ENCODE measurements at places on chromosomes 6 and 20. TPM values are rescaled to one million over a fixed set of nuclear protein-coding genes. Genes with fewer than 3 reads are reported as not detected.
A peak's percentile ranks its signal among the peaks of the same experiment; 100 is the strongest.

GRCh38 chr20:8662433-8662954 lies 406.4 kb upstream of the PLCB4 start:
- no peak overlapping the region for H3K27ac ChIP-seq
- no peaks in the 10 kb centered on the region for H3K36me3 ChIP-seq
- no peak overlapping the region for H3K4me3 ChIP-seq
- H3K4me1 ChIP-seq: no peaks in the 10 kb centered on the region
- no peaks in the 10 kb centered on the region for H3K27me3 ChIP-seq

DNA sequence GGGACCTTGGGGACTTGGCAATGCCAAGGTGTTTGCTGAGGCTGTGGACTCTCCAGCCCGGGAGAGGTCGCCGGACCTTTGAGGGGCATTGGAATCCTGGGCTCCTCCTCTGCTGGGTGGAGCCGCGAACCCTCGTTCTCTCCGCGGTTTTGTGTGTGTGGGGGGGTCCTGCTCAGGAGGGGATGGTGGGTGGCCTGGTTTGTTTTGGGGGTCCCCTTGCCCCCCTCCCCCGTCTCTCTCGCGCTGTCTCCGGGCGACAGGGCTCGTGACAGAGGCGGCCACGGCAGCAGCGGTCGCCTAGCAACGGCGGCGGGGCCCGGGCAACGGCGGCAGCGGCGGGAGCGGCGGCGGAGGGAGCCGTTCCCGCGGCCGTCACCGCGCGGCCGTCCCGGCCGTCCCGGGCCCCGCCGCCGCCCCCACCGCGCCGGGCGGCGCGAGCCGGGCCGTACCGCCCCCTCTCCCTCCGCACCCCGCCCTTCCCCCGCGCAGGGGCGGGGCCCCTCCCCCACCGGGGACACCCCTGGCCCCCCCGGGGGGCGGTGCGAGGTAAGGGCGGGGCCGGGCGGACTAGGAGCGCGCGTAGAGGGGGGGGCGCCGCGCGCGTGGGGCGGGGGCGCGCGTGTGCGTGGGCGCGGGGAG lies 7.8 kb downstream of the SYNGAP1 start:
- peak overlapping the region; percentile 80 for H3K27ac ChIP-seq
- H3K4me3 ChIP-seq: no peak overlapping the region
- peaks cover 19% of the 10 kb centered on the region for H3K4me1 ChIP-seq
- H3K27me3 ChIP-seq: no peaks in the 10 kb centered on the region
- peak; percentile 65 for DNase-seq

GRCh38 chr20:4867051-4867450 lies 134.3 kb downstream of the SLC23A2 start:
- H3K4me3 ChIP-seq: no peak overlapping the region
- H3K27ac ChIP-seq: no peak overlapping the region
- no peaks in the 10 kb centered on the region for H3K36me3 ChIP-seq

- no peak for DNase-seq
- no peaks in the 10 kb centered on the region for H3K27me3 ChIP-seq
- no peaks in the 10 kb centered on the region for H3K4me1 ChIP-seq
- no peaks in the 10 kb centered on the region for H3K36me3 ChIP-seq
These were observed 1097.1 kb downstream of the KIF16B start for GRCh38 chr20:15476186-15476585.

- H3K36me3 ChIP-seq: no peaks in the 10 kb centered on the region
- no peak for DNase-seq
- no peaks in the 10 kb centered on the region for H3K4me1 ChIP-seq
- H3K27ac ChIP-seq: no peak overlapping the region
- H3K4me3 ChIP-seq: no peak overlapping the region
- no peaks in the 10 kb centered on the region for H3K27me3 ChIP-seq
These were observed 7.1 kb downstream of the MRPS10 start for GRCh38 chr6:42210551-42210950.

DNA sequence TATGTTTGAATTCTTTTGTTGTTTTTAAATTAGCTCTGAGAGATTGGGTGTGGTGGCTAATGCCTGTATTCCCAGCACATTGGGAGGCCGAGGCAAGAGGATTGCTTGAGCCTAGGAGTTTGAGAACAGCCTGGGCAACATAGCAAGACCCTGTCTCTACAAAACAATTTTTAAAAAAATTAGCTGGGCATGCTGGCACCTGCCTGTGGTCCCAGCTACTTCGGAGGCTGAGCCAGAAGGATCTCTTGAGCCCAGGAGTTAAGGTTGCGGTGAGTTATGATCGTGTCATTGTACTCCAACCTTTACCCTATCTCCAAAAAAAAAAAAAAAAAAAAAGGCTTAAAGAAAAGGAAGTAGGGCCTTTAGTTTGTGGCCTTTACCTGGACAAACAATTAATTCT lies 22.9 kb downstream of the DHX35 start:
- no peak overlapping the region for H3K4me3 ChIP-seq
- no peaks in the 10 kb centered on the region for H3K27me3 ChIP-seq
- H3K36me3 ChIP-seq: no peaks in the 10 kb centered on the region

DNA sequence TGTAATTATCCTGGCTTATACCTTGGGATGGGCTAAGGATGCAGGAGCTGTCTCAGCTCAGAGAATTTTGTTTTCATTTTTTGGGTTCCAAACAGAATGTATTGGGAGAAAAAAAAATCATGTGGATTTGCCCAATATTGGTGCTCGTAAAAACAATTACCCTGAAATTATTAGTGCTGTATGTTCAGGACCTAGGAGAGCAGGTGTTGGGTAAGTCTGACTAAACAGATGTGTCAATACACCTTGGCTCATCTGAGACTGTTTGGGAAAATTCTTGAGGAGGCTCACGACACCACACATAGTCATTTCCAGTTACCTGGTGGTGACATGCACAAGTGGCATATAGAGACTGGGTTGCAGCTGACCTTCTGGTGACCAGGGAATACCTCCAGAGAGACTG lies 802.1 kb upstream of the FLRT3 start:
- H3K4me3 ChIP-seq: no peak overlapping the region
- DNase-seq: no peak
- no peaks in the 10 kb centered on the region for H3K36me3 ChIP-seq
- H3K27ac ChIP-seq: no peak overlapping the region
- H3K27me3 ChIP-seq: no peaks in the 10 kb centered on the region
- H3K4me1 ChIP-seq: no peaks in the 10 kb centered on the region

DNA sequence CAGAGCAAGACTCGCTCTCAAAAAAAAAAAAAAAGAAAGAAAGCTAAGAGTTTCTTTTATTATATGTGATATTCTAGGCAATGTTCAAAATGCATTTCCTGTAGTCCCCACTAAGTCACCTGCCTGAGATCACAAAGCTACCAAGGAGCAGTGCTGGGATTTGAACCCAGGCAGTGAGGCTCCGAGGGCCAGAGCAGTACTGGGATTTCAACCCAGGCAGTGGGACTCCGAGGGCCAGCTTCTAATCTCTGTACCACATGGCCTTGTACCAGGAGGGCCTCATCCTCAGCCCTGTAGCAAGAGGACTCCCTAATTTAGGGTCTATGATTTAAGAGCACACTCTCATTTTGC lies 39.7 kb downstream of the ZMYND8 start:
- H3K27me3 ChIP-seq: no peaks in the 10 kb centered on the region
- peak overlapping the region; percentile 93 for H3K27ac ChIP-seq
- no peak for DNase-seq

DNA sequence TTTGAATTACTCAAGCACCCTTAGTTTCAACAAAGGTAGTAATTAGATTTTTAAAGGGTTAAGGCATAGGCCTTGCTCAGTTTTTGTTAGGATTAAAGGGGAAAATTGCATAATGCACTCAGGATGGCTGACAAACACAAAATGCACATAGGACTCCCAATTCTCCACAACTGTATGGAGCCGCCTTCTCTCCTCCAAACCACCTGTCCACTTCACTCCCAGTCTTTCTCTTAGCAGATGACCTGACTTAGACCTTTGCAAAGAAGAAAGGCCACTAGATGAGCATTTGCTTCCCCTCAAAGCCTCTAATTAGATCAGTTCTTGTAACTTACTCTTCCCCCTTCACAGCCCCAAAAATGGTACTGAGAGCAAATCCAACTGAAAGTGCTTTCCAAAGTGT lies 20.1 kb downstream of the NSFL1C start:
- H3K4me1 ChIP-seq: no peaks in the 10 kb centered on the region
- H3K27me3 ChIP-seq: no peaks in the 10 kb centered on the region
- DNase-seq: no peak
- H3K36me3 ChIP-seq: no peaks in the 10 kb centered on the region
- no peak overlapping the region for H3K27ac ChIP-seq

DNA sequence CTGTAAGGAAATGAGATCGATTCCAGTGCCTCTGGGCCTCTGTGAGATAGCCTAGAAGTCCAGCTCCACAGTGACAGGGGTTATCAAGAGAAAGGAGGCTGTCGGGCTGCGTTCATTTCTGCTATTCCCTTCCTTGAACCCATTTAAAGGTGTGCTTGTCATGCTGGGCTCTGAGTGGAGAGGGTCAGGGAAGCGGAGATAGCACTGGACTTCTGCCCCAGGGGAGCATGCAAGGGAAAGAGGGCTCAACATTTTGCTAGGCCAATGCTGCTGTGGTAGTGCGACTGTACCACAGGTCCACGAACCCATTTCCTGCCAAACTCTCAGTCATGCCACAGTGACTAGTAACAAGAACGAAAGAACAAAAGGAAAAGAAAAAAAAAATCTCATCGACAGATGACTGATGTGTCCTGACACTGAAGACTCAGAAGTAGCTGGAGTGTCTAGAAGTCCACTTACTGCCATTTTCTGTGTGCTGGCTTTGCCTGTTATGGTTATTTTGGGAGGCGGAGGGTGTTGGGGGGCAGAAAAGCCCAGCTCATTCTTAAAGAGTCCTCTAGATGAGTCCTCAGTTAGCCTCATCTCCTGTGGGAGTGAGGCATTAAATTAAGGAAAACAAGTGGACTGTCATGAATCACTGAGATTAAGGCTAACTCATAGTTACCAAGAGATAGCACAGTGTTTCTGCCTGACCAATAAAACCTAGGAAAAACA lies 8.1 kb downstream of the NEDD9 start:
- no peaks in the 10 kb centered on the region for H3K27me3 ChIP-seq
- no peaks in the 10 kb centered on the region for H3K36me3 ChIP-seq
- H3K27ac ChIP-seq: peak overlapping the region; percentile 16
- no peak for DNase-seq

DNA sequence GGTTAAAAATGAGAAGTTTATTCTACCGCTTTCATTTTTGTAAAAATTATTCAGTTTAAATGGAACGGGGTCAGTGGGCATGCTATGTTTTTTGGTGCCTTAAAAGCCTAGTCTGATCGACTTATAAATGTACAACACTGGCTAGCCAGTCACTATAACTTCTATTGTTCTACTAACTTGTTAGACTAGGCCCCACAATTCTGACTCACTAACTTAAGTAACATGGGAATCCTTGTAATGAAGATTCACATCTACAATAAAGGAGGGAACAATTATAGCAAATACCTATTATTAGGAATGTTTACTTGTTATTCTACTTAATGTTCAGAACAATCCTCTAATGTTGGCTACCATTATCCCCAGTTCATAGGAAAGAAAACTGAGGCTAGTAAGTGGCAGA lies 28.5 kb downstream of the REPS1 start:
- H3K4me3 ChIP-seq: no peak overlapping the region
- no peaks in the 10 kb centered on the region for H3K27me3 ChIP-seq
- no peaks in the 10 kb centered on the region for H3K36me3 ChIP-seq
- no peak overlapping the region for H3K27ac ChIP-seq
- peaks cover 19% of the 10 kb centered on the region for H3K4me1 ChIP-seq
- DNase-seq: no peak

DNA sequence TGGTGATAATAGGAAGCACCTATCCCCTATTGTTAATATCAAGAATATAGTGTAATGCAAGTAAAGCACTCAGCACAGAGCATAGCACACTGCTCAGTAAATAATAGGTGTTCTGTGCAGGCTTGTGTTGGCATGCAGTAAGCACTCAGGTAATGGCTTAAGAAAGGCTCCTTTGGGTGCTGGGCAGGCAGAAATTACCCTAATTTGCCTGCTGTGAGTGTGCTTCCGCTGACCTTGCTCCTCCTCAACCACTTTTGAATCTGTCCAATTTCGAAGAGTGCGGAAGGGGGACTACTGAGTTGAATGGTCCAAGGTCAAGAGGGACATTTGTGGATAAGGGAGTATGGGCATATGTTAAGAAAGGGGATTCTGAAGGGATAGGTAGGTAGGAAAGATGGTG lies 15.4 kb downstream of the SRSF3 start:
- no peak overlapping the region for H3K4me3 ChIP-seq
- H3K27ac ChIP-seq: no peak overlapping the region
- H3K27me3 ChIP-seq: no peaks in the 10 kb centered on the region
- DNase-seq: no peak

GRCh38 chr6:156650896-156651390 lies 126.2 kb upstream of the ARID1B start:
- H3K27ac ChIP-seq: no peak overlapping the region
- no peaks in the 10 kb centered on the region for H3K27me3 ChIP-seq
- H3K36me3 ChIP-seq: no peaks in the 10 kb centered on the region
- DNase-seq: no peak

DNA sequence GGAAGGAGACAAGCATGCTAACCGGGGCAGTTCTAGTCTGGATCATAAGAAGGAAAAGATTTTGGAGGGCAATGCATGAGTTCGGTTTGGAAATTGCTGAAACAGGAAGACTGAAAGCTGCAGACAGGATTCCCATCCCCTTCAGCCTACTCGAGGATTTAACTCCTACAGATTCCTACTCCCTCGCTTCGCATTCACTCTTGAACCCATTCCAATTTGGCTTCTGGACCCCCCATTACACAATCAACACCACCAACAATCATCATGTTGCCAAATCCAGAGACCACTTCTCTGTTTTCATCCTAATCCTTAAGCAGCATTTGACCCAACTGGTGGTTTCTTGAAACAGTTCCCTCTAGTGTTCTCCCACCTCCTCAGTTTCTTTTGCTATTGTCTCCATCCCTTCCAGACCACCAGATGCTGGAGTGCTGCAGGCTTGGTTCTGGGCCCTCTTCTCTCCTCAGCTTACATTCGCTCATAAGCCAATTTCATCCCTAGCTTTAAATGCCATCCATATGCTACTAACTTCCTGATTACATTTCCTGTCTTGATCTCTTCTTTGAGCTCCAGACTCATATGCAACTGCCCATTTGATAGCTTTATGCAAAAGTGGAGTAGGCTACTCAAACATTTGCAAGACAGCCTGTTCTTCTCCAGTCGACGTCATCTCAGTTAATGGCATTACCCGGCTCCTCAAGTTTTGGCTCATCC lies 66.5 kb downstream of the DTNBP1 start:
- H3K36me3 ChIP-seq: no peaks in the 10 kb centered on the region
- H3K27me3 ChIP-seq: no peaks in the 10 kb centered on the region
- H3K4me1 ChIP-seq: no peaks in the 10 kb centered on the region
- H3K27ac ChIP-seq: no peak overlapping the region
- DNase-seq: no peak
- H3K4me3 ChIP-seq: no peak overlapping the region

- no peak overlapping the region for H3K4me3 ChIP-seq
- H3K27ac ChIP-seq: no peak overlapping the region
- no peaks in the 10 kb centered on the region for H3K4me1 ChIP-seq
These were observed 20.1 kb downstream of the ECT2L start for GRCh38 chr6:138815797-138816528.

- H3K36me3 ChIP-seq: no peaks in the 10 kb centered on the region
- no peaks in the 10 kb centered on the region for H3K27me3 ChIP-seq
- no peak for DNase-seq
- no peak overlapping the region for H3K4me3 ChIP-seq
- H3K27ac ChIP-seq: no peak overlapping the region
These were observed 651.3 kb downstream of the KIF16B start for GRCh38 chr20:15921930-15922329.

- DNase-seq: no peak
- H3K27ac ChIP-seq: no peak overlapping the region
These were observed 116.0 kb downstream of the GRIK2 start for GRCh38 chr6:101509536-101509935.

TMEM74B gene
- 0.69 TPM for total RNA-seq

GPLD1 gene
- 0.90 TPM for total RNA-seq

GPANK1 gene
- total RNA-seq: 17.9 TPM

BTN1A1 gene
- not detected for total RNA-seq

TBC1D32 gene
- total RNA-seq: 14.7 TPM

ARHGAP18 gene
- 86.9 TPM for total RNA-seq

FAXC gene
- 0.94 TPM for total RNA-seq

ZNF76 gene
- 45.1 TPM for total RNA-seq

PTPRK gene
- total RNA-seq: 16.9 TPM
